Tibial nerve (tissue), 4 donors: ENCODE measurements at places on chromosomes 6 and 20.

- H3K27me3 ChIP-seq, result no peaks in the 10 kb centered on the region
- H3K4me1 ChIP-seq, result no peaks in the 10 kb centered on the region
- no peak for DNase-seq
- no peaks in the 10 kb centered on the region for H3K36me3 ChIP-seq
- H3K4me3 ChIP-seq, result no peak overlapping the region
- no peak overlapping the region for H3K27ac ChIP-seq
These were observed 655.3 kb downstream of the RNF144B start for GRCh38 chr6:19042420-19042819.

DNA sequence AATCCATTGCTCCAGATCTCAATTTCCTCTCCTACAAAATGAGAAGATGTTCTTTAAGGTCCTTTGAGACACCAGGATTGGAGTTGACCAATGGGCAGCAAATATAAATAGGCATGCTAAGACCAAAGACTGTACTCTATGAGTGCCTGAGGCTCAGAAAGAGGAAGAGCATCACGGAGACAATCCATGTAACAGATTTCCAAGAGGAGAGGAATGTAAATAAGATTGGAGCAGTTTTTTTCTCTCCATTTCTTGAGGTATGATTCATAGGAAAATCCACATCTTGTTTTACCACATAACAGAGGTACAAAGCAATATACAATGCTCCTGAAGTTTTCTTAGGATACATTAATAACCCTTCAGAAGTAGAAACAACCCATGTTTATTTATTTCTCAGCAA is 109.8 kb downstream of the UBE3D start:
- no peaks in the 10 kb centered on the region for H3K27me3 ChIP-seq
- H3K27ac ChIP-seq, result no peak overlapping the region
- DNase-seq, result no peak
- H3K36me3 ChIP-seq, result no peaks in the 10 kb centered on the region

- no peaks in the 10 kb centered on the region for H3K27me3 ChIP-seq
- no peak for DNase-seq
- no peak overlapping the region for H3K4me3 ChIP-seq
- no peaks in the 10 kb centered on the region for H3K36me3 ChIP-seq
These were observed 166.0 kb downstream of the TRMT11 start for GRCh38 chr6:126152372-126152745.

GRCh38 chr6:145147559-145147958 is 587.8 kb downstream of the EPM2A start:
- H3K4me1 ChIP-seq, result no peaks in the 10 kb centered on the region
- H3K4me3 ChIP-seq, result no peak overlapping the region
- no peak overlapping the region for H3K27ac ChIP-seq
- H3K36me3 ChIP-seq, result no peaks in the 10 kb centered on the region
- H3K27me3 ChIP-seq, result no peaks in the 10 kb centered on the region

- peak overlapping the region; percentile 97 for H3K27ac ChIP-seq
- no peak for DNase-seq
- peaks cover 13% of the 10 kb centered on the region for H3K4me1 ChIP-seq
- no peaks in the 10 kb centered on the region for H3K36me3 ChIP-seq
- H3K27me3 ChIP-seq, result no peaks in the 10 kb centered on the region
These were observed 2.9 kb upstream of the HIVEP1 start for GRCh38 chr6:12009180-12009685.

DNA sequence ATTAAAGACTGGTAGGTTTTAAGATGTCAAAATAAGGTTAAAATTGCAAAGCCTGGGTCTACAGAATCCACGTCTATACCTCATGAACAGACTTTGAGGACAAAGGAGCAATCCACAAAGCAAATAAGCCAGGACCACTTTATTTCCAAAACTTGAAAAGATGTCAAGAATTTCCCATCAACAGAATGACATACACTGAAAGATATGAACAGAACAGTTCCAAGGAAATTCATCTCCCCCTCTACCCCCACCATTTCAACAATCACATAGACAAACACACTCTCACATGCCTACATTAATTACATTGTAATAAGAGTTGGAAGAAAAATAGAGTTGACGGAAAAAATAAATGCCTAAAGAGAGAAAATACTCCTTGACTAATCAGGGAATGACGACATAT is 45.2 kb upstream of the NHSL1 start:
- DNase-seq, result no peak
- peaks cover 32% of the 10 kb centered on the region for H3K4me1 ChIP-seq

GRCh38 chr6:163751032-163751525 is 336.6 kb downstream of the QKI start:
- DNase-seq, result no peak
- H3K27ac ChIP-seq, result peak overlapping the region; percentile 30
- H3K27me3 ChIP-seq, result no peaks in the 10 kb centered on the region
- H3K4me1 ChIP-seq, result no peaks in the 10 kb centered on the region
- no peaks in the 10 kb centered on the region for H3K36me3 ChIP-seq

- H3K4me1 ChIP-seq, result no peaks in the 10 kb centered on the region
- H3K27ac ChIP-seq, result no peak overlapping the region
- H3K27me3 ChIP-seq, result no peaks in the 10 kb centered on the region
- no peaks in the 10 kb centered on the region for H3K36me3 ChIP-seq
- H3K4me3 ChIP-seq, result no peak overlapping the region
- no peak for DNase-seq
These were observed 69.5 kb upstream of the FABP7 start for GRCh38 chr6:122709922-122710512.

- DNase-seq, result no peak
- H3K4me3 ChIP-seq, result peak overlapping the region; percentile 74
- peaks cover 35% of the 10 kb centered on the region for H3K36me3 ChIP-seq
- H3K4me1 ChIP-seq, result no peaks in the 10 kb centered on the region
These were observed 3.5 kb downstream of the FOXO3 start for GRCh38 chr6:108564178-108564577.

GRCh38 chr6:35016502-35017321 is 124.4 kb downstream of the TCP11 start:
- peak overlapping the region; percentile 97 for H3K27ac ChIP-seq
- peak overlapping the region; percentile 27 for H3K4me3 ChIP-seq
- no peaks in the 10 kb centered on the region for H3K36me3 ChIP-seq
- DNase-seq, result no peak

GRCh38 chr6:129390900-129391299 is 319.1 kb downstream of the ARHGAP18 start:
- H3K27me3 ChIP-seq, result no peaks in the 10 kb centered on the region
- no peaks in the 10 kb centered on the region for H3K4me1 ChIP-seq
- no peak overlapping the region for H3K4me3 ChIP-seq
- no peak for DNase-seq

GRCh38 chr6:73733791-73734190 is 37.8 kb downstream of the CD109 start:
- peaks cover 5% of the 10 kb centered on the region for H3K36me3 ChIP-seq
- no peaks in the 10 kb centered on the region for H3K4me1 ChIP-seq
- no peak overlapping the region for H3K4me3 ChIP-seq

DNA sequence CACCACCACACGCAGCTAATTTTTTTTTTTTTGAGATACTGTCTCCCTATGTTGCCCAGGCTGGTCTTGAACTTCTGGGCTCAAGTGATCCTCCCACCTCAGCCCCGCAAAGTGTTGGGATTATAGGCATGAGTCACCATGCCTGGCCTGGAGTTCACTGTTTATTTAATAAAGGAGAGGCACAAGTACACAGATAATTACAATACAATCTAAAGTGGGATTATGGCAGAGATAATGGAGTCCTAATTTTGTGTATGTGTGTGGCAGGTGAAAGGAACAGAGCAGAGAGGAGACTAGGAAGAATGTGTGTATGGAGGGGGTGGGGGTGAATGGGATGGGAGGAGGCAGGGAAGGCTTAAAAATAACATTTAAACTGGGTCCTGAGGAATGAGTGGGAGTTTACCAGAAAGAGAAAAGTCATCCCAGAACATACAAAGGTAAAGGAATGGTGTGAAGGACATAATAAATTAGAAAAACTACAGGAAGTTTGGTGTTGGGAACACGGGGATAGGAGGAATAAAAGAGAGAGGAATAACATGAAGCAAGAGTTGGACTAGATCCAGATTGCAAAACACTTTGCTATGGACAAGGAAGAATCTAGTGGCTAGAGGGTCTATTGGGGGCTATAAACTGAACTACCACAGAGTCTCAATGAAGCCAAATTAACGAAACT is 4.4 kb downstream of the NCOA5 start:
- no peaks in the 10 kb centered on the region for H3K4me1 ChIP-seq
- no peaks in the 10 kb centered on the region for H3K36me3 ChIP-seq
- DNase-seq, result peak; percentile 40
- H3K27me3 ChIP-seq, result no peaks in the 10 kb centered on the region
- peak overlapping the region; percentile 18 for H3K27ac ChIP-seq
- H3K4me3 ChIP-seq, result no peak overlapping the region

- no peak overlapping the region for H3K4me3 ChIP-seq
- H3K27ac ChIP-seq, result no peak overlapping the region
- no peaks in the 10 kb centered on the region for H3K4me1 ChIP-seq
- no peaks in the 10 kb centered on the region for H3K36me3 ChIP-seq
These were observed 80.8 kb upstream of the COL21A1 start for GRCh38 chr6:56327946-56328727.

DNA sequence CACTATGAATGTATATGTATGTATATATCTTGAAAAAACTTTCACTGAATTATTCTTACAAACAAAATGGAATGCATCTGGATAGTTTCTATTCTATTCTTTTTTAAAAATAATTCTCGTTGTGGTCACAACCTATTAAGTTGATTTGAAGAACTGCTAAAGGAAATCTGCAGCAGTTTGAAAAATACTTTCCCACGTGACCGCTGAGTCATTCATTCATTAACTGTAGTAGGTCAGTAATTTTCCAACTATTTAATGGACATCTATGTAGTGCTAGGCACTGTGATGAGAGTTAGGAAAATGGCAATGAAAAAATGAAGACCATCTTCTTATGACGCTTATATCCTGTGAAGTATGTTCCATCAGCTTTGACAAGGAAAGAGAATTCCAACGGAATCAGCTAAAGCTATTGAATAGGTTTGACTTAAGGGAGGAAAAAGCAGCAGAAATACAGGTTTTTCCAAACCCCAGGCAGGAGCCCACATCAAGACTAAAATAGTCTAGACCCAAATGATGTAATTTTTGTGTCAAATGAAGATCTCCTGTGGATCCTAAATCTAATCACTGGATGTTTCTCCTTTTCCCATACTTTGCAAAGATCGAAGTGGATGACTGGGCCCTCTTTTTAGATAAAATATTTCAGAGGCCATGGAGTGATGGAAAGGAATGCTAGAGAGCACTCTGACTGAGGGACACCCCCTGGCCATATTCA is 4.1 kb upstream of the EFHC1 start:
- H3K4me3 ChIP-seq, result no peak overlapping the region
- H3K27ac ChIP-seq, result no peak overlapping the region
- H3K4me1 ChIP-seq, result peaks cover 4% of the 10 kb centered on the region
- H3K27me3 ChIP-seq, result no peaks in the 10 kb centered on the region

GRCh38 chr6:82875573-82876185 is 190.0 kb downstream of the UBE3D start:
- no peak overlapping the region for H3K4me3 ChIP-seq
- no peaks in the 10 kb centered on the region for H3K36me3 ChIP-seq
- H3K4me1 ChIP-seq, result no peaks in the 10 kb centered on the region
- H3K27ac ChIP-seq, result no peak overlapping the region

DNA sequence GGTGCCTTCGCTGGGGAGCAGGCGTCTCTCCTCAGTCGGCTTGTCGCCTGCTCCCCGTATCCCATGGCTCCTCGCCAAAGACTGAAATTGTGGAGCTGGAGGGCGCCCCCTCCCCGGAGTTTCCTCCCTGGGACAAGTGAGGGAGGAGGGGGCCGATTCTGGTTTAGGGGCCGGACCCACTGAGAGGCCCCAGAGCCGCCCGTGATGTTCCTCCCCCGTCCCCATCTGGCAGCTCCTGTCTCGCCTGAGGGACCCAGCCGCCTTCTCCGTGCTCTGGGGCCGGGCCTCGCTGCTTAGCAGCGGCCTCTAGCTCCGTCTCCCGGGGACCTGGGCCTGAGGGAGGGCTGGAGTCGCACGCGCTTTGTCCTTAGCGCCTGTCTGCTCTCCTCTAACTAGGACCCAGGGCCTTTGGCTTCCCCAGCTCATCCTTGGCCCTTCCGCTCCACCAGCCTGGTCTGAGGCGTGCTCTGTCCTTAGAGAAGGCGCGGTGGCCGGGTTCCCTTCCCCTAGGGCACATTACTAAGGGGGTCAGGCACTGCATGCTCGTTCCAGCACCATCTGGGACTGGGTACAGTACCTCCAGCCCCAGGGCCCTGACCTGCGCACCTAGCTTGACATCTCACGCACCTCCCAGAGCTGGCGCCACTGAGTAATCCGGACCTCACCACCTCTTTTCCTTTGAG is 29.7 kb downstream of the SLC12A5 start:
- H3K36me3 ChIP-seq, result peaks cover 55% of the 10 kb centered on the region
- no peak overlapping the region for H3K4me3 ChIP-seq
- H3K27me3 ChIP-seq, result peaks cover 21% of the 10 kb centered on the region
- no peak overlapping the region for H3K27ac ChIP-seq
- DNase-seq, result no peak

DNA sequence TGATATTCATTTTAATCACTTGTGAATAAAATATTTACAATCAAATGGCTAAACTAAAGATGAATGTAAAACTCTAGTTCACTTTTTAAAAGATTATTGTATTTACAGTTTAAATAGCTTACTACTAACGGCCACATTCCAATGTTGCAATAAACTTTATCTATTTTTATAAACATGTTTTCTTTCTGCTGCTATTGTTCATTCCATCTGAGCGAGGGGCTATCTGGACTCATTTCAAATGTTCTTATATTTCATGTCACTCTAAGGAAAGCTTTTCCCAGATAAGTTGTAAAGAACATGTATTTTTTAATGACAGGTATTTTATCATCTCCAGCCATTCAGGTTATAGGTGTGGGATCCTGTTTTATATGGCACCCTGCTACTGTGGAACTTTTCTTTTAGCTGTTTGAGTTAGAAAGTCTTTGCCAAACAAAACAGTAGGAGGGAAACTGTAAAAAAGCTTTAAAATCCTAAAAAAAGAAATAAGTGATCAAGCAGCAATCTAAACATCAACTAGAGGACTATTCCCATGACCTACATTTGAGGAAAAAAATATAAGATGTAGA is 42.5 kb downstream of the HMGCLL1 start:
- DNase-seq, result no peak
- H3K27me3 ChIP-seq, result no peaks in the 10 kb centered on the region
- H3K36me3 ChIP-seq, result no peaks in the 10 kb centered on the region
- H3K4me3 ChIP-seq, result no peak overlapping the region
- no peak overlapping the region for H3K27ac ChIP-seq
